T-helper 9 cell (primary cell): ENCODE measurements at places on chromosomes 5 and 9.

- no peak for DNase-seq
These were observed 16.9 kb upstream of the SLC6A19 start for GRCh38 chr5:1184481-1184880.

- DNase-seq: no peak
These were observed 565.5 kb upstream of the TUSC1 start for GRCh38 chr9:26243726-26244125.

- DNase-seq: no peak
These were observed 183.7 kb downstream of the ZNF462 start for GRCh38 chr9:107046692-107047091.

DNA sequence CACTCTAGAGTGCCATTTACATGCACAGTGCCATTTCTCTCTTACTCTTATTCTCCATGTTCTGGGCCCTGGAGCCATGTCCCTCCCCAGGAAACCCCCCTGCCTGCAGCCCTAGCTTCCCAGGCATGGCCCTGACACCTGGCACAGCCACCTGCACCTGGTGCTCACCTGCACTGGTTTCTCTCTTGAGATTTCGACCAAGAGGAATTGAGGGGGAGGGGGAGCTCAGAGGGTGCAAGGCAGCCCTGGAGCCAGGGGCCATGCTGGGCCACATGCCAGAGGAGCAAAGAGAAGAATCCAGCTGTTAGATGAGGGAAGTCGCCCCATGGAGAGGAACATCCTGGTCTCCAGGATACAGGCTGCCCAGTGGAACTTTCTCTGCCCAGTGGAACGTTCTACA is 65.0 kb upstream of the RAPGEF1 start:
- DNase-seq: no peak

DNA sequence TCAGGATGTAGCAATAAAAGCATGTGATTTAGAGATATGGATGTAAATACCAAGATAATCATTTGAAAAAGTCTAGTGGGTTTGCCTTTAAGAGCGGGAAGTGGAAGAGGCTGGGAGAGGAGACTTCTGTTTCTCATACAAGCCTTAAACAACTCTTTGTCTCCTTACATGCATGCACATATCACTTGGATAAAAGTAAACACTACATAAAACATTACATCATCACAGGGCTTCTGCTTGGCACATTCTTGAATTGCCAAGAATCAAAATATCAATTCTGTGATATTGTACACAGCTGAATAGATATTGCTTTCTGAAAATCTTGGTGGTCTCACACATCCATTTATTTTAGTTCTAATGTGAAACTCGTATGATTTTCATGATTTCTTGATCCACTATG is 57.6 kb downstream of the FOXD1 start:
- no peak for DNase-seq

GRCh38 chr9:107542411-107543157 is 53.0 kb upstream of the KLF4 start:
- DNase-seq: no peak

DNA sequence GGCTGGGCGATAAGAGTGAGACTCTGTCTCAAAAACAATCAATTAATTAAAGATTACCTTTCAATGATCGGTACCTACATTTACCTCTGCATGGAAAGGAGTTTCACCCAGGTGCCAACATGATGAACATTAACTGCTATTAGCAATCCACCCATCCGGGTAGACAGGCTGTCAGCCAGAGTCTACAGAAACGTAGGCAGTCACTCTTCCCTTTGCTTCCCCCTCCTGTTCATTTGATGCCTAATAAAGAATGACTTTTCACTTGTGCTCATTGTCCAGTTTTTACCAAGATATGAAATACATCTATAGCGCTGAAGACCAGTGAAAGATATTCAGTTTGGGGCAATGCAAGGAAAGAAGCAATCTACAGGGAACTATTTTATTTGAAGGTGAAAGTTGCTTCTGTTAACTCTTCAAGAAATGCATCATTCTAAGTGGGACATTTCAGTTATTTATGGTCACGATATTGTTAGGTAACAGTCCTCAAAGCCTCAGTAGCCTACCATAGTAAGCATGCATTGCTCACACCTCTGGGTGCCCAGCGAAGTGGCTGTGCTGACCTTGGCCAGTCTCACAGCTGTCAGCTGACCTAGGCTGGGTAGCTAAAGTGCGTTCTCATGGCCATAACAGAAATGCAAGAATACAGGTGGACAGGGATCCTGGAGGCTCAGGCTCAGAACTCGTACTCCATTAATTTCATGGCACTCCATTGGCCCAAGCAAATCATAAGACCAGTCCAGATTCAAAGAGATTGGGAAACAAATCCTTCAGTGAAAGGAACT is 87.2 kb upstream of the DMRT1 start:
- no peak for DNase-seq

- no peak for DNase-seq
These were observed 61.3 kb downstream of the GLIS3 start for GRCh38 chr9:4238522-4238921.

GRCh38 chr5:62606878-62607277 is 28.3 kb downstream of the LRRC70 start:
- no peak for DNase-seq

- no peak for DNase-seq
These were observed 36.0 kb upstream of the GLIPR2 start for GRCh38 chr9:36100532-36100931.

DNA sequence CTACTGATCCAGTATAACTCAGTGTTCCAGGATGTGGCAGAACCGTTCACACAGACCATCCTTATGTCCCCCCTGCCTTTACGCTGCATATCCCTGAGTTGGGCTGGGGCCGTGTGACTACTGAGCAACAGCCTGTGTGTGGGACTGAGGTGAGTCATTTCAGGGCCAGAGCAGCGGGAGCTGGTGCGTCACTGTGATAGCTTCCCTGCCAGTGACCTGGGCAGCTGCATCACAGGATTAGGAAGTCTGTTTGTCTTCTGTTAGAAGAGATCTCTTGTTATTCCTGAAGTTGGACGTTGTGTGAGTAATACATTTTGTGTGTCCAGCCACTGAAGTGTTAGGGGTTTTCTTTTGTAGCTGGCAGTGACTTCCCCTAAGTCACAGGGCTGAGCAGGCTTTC is 35.6 kb downstream of the TPPP start:
- no peak for DNase-seq

DNA sequence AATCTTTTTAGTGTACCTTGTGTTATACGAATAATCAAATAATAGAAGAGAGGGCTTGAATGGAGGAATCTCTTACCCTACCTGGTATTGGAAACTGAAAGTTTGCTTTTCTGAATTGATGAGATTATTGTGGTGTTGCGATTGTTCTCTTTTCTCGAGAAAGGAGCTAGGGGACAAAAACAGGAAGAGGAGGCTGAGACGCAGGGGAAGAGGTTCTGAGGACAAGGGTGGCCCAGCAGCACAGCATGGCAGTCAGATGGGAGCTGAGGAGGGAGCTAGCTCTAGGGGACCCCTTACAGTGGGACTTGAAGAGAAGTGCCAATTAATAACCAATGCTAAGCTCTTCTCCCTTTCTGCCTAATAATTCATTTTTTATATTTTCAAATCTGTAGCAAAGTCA is 183.3 kb upstream of the DMAC1 start:
- no peak for DNase-seq

- no peak for DNase-seq
These were observed 82.4 kb upstream of the TAS2R1 start for GRCh38 chr5:9712506-9712905.

GRCh38 chr9:24073666-24074065 is 247.6 kb upstream of the ELAVL2 start:
- no peak for DNase-seq

DNA sequence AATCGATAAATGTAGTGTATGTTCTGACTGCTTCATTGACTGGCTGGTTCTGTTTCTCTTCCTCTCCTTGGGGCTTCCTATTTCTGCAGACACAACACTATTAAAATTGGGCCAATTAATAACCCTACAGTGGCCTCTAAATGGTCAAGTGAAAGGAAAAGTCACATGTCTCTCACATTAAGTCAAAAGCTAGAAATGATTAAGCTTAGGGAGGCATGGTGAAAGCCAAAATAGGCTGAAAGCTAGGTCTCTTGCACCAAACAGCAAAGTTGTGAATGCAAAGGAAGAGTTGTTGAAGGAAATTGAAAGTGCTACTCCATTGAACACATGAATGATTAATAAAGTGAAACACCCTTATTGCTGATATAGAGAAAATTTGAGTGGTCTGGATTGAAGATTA is 58.2 kb downstream of the CCNH start:
- no peak for DNase-seq

GRCh38 chr9:133004999-133005760 is 25.6 kb upstream of the GTF3C5 start:
- no peak for DNase-seq

- DNase-seq: no peak
These were observed 58.1 kb upstream of the TMEM215 start for GRCh38 chr9:32725066-32725860.

- DNase-seq: no peak
These were observed 52.8 kb downstream of the HABP4 start for GRCh38 chr9:96502539-96503373.

- DNase-seq: no peak
These were observed 14.3 kb downstream of the LCP2 start for GRCh38 chr5:170283296-170283695.

- no peak for DNase-seq
These were observed 8.7 kb downstream of the PCDH1 start for GRCh38 chr5:141869514-141869913.

DNA sequence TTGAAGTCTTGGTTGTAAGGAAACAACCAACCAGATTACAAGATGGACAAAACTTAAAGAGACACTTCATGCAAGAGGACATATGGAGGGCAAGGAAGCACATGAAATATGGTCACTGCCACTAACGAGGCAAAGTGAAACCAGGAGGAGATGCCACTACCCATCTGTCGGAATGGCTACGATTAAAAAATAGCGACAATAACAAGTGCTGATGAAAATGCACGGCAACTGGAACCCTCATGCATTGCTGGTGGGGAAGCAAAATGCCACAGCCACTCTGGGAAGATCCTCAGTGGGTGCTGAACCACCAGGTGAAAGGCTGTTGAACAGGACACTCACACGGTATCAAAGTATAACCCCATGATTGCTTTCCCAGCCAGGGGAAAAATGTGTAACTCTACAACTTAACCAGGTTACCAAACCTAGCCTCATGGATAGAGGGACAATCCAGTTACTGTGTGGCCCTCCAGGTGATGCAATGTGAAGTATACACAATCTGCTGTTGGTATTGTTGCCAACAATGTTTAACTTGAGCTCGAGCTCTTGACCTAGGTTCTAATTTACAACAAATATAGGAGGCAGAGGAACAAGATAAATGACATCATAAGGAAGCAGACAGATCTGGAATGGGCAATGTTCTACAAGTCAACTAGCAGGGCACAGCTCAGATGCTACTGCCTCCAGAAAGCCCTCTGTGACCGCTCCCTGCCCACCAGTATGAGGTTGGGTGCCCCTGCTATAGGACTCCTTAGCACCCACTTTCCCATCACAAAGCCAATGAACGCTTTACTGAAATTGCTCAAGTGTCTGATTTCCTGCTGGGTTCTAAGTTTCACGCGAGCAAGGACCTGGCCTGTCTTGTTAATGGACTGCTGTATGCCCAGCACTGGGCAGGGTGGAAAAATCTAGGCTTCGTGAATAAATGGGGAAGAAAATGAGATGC is 25.8 kb downstream of the SH3PXD2B start:
- DNase-seq: no peak

DNA sequence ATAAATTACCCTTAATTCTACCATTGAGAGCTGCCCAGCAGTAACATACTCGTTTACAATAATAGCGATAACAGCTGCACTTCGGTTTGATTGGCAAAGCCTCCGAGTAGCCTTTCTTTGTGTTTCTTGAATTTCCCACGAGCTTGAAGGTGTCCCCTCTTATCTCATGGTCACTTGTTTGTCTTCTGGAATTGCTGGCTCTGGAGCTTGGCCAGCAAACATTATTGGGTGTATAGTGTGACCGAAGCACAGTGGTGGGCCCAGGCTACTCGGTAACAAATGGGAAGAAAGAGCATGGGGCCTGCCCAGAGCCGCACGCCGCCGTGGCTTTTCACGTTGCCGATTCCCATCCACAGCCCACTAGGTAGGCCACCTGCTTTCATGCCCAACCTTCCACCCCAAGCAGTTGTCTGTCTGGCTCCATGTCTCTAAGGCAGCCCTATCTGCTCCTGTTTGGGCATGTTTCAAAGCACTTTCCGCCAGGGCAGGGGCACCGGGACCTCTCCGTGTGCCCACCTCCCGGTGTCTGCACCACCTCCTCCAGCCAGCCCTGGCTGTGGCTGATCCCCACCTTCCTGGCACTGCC is 8.7 kb downstream of the STKLD1 start:
- no peak for DNase-seq
